ENCODE measurements at places on chromosomes 7 and 10. TPM values are rescaled to one million over a fixed set of nuclear protein-coding genes. Genes with fewer than 3 reads are reported as not detected.

The LIPM gene
- total RNA-seq, result not detected

The ECHDC3 gene
- total RNA-seq, result not detected

The TRIM73 gene
- total RNA-seq, result 0.20 TPM

The VWC2 gene
- not detected for total RNA-seq

The PSMC2 gene
- 208 TPM for total RNA-seq

The XRCC2 gene
- total RNA-seq, result 45.0 TPM

The TMEM229A gene
- total RNA-seq, result not detected

The GJD4 gene
- total RNA-seq, result 1.2 TPM

The CPA2 gene
- total RNA-seq, result 2.0 TPM

The ADAM12 gene
- 0.26 TPM for total RNA-seq

The NME8 gene
- total RNA-seq, result not detected

DNA sequence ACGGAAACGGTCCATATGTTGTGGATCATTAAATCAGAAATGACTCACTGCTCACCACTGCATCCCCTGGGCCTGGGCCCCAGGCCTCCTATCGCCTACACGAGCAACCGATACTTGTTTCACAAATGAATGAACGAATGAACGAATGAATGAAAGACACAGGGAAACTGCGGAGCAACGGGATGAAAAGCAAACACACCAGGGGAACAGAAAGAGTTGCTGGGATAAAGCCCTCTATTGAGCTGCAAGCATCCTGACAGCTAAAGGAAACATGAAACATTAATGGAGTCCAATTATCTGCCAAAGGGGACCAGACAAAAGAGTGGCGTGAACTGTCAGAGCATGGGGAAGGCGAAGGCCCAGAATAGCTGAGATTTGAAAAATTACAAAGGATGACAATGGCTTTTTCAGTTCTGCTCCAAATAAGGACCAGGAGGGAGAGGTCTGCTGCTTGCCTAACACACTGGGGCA is 92.1 kb downstream of the GRB10 start:
- DNase-seq, result no peak

GRCh38 chr7:137932881-137933269 is 69.0 kb downstream of the CREB3L2 start:
- DNase-seq, result no peak

DNA sequence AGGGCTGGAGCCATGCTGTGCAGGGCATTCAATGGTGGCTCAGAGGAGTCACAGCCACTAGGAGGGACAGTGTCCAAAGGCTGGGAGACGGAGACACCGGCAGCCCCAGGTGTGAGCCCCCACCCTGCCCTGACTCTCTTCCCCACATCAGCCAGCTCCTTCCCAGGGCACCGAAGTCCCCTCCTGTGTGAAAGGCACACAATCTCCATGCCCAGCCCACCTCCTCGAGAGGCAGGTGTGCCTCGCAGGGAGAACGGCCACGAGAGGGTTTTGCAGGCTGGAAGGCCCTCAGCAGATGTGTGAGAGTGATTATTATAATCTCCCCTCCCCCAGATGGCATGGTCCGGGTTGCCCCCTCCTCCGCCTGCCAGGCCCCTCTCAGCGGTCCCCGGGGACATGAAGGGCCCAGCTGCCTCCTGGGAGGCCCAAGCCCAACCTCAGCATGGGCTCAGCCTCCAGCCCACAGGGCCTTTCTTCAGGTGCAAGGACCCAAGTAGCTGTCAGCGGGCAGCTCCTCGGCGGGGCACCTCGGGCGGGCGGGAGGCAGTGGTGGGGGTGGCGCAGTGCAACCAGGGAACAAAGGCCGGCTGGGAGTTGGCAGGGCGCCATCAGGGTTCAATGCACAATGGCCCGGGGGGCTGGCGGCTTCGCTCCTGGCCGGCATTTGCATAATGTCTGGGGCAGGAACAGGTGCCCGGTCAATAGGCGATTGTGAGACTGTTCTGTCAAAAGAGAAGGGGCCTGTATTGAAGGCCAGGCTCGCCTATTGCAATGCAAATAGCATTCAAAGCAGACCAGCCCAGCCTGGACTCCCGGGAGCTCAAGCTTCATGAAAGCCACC is 155.3 kb upstream of the ZMIZ1 start:
- peak; percentile 85 for DNase-seq

- DNase-seq, result no peak
Measured at GRCh38 chr10:49367600-49367999, 28.3 kb downstream of the DRGX start.

- no peak for DNase-seq
Measured at GRCh38 chr7:98833022-98833421, 36.8 kb downstream of the TMEM130 start.

- no peak for DNase-seq
Measured at GRCh38 chr7:115007751-115008150, 85.9 kb downstream of the MDFIC start.

DNA sequence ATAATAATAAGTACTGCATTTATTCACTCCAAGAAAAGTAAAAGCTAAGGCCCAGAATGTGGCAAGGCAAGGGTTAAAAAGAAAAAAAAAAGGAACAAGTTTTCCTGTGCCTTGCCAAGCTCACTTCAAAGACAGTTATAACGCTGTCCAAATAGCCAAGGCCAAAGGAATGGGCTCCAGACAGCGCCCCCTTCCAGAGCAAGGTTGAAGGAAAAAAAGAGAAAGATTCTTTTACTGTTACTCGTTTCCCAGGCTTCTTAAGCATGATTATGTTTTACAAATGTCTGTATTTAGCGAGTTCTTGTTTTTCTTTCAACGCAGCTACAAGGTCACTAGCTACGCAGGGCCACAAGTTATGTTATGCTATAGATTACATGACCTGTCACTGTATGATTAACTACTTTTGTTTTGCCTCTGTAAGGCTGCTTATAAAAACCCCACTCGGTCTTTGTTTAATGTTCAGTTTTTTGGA is 9.1 kb upstream of the EIF4H start:
- peak; percentile 43 for DNase-seq

- no peak for DNase-seq
Measured at GRCh38 chr7:523347-524336, 4.0 kb upstream of the PDGFA start.

- DNase-seq, result no peak
Measured at GRCh38 chr7:83799333-83799732, 150.4 kb upstream of the SEMA3E start.

DNA sequence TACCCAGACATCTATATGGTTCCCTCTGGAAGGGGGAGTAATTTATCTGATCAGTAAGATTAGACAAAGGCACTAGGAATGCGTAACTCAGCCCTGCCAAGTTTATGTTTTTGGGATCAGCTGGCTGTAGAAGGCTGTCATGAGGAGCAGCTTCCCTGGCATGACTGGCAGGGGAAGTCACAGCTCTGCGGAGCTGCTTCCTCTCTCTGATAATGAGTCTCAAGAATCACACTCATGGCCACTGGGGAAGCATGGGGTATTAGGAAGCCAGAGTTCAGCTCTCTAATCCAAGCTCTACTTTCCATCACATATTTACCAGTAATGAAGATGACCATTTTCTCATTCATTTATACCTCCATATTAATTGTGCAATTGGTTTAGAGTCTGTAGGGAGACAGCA is 758.9 kb downstream of the GRM8 start:
- no peak for DNase-seq

DNA sequence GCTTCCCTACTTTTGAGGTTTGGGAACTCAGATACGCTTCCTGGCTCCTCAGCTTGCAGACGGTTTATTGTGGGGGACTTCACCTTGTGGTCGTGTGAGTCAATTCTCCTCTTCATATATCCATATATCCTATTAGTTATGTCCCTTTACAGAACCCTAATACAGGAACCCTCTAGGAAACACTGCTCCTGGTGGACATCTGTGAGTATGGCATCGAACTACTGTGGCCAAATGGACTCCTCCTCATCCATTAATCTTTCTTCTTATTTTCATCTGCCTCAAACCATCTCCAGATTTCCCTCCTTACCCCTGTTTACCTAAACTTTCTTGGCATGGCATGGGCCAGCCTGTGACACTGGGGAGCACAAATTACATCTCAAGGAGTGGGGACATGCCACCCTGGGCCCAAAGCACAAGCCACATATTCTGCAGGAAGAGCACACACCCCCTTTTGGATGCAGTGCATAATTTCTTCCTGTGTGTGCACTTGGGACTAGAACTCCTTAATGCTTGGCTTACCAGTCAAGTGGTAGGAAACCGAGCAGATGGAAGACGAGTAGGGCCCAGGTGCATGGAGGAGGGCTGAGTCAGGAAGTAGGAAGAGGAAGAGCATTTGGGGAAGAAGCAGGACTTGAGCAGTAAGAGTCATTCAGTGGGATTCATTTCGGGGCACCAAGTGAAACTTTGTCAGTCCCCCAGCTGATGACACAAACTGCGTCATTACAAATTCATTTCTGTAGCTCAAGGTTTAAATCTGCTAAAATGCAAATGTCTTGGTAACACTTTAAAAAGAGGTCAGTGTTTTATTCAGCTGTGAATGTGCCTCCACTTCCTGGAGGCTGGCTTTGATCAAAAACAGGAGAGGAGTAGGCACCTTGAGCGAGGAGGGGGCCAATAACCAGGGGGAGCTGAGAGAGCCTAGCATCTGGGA is 80.8 kb upstream of the PLXNA4 start:
- DNase-seq, result peak; percentile 43

DNA sequence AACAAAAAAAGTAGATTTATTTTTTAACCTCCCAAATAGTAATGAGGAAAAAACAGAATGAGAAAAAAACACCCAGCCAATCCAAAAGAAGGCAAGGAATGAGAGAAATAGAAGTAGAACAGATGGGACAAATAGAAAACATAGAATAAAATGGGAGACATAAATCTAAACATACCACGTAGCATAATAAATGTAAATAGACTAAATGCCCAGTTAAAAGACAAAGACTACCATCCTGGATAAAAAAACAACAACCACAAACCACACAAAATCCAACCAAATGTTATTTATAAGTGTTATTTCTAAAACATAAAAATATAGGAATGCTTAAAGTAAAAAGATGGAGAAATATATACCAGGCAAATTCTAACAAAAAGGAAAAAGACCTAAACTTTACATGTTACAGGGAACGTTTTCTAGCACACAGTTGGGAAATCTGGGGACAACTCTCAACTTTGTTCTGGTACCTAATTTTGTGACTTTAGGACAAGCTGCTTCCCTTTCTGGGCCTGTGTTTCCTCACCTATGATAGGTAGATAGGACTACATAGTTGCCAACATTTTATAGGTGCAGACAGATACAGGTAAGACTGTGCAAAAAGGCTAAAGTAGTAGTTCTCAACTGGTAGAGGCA is 98.4 kb downstream of the SPDYE5 start:
- DNase-seq, result no peak

DNA sequence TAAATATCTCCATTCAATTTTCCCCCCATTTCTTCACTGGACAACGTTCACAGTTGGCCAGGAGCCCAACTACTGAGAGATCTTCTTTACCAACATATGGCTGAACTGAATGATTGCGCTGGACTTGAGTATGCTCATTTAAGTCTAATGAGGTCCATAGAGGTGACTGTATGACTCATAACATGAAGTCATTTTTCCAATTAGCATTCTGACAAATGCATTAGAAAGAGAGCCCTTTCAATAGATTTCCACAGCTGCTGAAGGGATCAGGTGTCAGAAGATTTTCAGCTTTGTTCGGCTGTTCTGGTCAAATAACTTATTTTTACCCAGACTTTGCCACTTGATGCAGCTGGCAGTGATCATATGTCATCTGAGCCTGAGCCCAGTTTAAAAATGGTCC is 438.0 kb downstream of the ETV1 start:
- peak; percentile 77 for DNase-seq

DNA sequence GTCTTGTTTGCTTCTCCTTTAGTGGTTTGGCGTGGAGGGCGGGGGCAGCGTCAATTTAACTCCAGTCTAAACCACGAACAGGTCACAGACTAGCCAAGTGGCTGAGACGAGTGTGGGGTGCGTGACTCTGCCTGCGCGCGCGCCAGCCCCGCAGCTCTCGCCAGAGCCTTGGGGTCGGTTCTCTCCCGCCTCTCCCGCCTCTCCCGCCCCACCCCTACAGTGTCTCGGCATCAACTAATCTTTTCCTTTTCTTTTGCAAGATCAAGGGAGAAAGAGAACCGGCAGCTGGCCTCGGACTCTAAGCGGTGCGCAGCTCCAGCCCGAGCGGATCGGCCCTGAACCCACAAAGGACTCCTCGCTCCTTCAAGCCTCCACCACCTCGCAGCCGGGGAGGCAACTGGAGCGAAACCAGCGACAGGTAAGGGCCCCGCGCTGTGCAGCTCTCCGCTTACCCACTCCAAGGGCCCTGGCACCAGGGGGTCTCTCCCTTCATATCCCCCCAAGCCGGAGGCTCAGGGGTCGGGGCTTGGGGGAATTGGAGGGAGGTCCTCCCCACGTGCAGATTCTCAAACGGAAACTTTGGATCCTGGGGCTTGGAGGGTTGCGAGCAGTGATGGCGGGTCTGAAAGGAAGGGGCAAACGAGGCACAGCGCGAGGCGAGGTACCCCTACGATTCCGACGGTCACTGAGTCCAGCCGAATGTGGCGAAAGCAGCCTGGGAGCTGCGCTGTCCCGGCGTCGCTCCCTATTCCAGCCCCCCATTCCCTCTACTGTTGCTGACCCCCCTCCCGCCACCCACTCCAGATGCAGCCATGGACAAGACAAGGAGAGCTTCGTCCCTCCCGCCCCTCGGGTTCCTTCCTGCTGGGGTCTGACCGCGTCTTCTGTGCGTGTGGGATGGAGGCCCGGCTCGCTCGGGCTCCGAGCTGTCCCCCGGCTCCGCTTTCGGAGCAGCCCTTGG is 829 bp downstream of the CHRM2 start:
- no peak for DNase-seq

GRCh38 chr10:77182803-77183202 is 454.8 kb downstream of the KCNMA1 start:
- DNase-seq, result no peak

- DNase-seq, result peak; percentile 53
Measured at GRCh38 chr7:25832456-25832855, 319.5 kb upstream of the NFE2L3 start.

DNA sequence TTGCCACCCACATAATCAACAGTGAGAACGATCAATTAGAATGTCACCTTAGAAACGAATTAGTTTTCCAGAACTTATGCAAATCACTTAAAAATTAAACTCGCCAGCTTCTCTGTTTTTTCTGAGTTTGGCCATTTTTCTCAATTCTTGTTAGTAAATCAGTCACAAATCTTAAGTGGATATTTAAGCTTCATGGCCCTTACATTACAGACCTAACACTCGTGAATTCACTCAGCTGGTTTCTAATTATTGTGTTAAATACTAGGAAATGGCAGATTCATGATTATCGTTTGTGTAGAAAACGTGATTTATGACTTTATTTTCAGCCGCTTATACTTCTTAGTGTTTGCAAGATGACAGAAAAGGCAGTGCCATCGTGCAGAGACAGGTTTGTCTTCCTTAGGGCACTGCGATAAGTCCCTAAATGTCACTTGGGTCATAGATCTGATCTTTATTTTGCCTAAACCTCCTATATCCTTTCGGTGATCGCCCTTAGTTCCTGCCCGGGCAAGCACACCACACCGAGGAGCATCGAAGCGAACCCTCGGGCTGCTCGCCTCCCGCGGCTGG is 587 bp upstream of the CELF2 start:
- DNase-seq, result no peak

DNA sequence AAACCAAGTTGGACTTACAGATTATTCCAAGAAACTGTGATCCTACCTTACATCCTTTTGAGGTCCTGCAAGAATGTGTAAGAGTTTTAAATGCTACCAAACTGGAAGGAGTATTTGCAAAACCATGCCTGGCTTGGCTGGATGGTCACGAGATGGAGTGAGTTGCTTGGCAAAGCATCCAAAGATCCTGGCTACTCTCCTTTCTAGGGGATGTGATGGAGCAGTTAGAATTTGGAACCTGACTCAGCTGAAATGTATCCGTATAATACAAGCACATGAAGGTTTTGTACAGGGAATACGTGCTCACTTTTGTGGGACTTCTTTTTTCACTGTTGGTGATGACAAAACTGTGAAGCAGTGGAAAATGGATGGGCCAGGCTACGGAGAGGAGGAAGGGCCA is 13.3 kb upstream of the SYPL1 start:
- no peak for DNase-seq

GRCh38 chr7:125197731-125198393 is 268.2 kb upstream of the POT1 start:
- no peak for DNase-seq
